ENCODE measurements at places on chromosomes 6 and 20.

DNA sequence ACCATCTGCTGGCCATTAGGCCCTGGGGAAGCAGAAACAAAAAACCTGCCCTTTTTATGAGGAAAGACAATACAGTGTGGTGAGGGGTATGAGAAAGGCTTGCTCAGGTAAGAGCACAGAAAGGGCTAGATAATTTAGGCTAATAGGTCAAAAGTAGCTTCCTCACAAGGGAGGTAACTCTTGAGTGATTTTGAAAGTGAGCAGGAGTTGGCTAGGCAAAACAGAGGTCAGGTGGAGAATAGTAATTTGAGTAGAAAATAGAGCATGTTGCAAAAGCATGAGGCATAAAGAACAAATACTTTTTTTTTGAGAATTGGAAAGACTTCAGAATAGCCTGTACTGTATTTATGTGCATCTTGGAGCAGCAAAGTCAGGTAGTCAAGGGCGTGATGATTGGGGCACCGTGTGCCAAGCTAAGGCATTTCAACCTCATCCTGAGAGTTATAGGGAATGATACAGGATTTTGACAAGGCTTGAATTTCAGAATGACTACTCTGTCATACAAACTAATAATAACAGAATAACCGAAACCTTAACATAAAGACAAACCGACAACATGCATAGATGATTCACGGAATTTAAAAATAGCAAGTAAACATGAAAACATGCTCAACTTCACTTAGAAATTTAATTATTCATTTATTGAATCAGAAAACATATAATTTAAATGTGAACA lies 123.0 kb upstream of the ENPP5 start:
- no peak for DNase-seq

DNA sequence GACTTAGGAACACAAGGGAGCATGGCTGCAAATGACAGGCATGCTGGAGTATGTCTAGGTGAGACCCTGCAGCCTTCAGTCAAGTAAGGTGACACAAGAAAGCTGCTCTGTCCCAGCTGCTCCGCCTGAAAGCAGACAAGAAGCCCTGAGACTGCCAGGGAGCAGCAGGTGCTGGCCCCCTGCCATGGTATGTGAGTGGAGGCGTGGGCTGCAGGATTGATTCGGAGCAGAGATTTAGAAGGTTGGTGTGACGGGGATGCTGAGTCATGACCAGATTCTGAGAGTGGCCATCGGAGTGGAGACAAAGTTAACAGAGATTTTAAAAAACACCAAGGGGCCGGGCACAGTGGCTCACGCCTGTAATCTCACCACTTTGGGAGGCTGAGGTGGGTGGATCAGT lies 17.8 kb downstream of the LRP11 start:
- no peak for DNase-seq

- DNase-seq, result no peak
Observed at GRCh38 chr20:50366270-50367103, 143.7 kb upstream of the PTPN1 start.

- DNase-seq, result no peak
Observed at GRCh38 chr6:149284904-149285303, 32.6 kb upstream of the TAB2 start.

DNA sequence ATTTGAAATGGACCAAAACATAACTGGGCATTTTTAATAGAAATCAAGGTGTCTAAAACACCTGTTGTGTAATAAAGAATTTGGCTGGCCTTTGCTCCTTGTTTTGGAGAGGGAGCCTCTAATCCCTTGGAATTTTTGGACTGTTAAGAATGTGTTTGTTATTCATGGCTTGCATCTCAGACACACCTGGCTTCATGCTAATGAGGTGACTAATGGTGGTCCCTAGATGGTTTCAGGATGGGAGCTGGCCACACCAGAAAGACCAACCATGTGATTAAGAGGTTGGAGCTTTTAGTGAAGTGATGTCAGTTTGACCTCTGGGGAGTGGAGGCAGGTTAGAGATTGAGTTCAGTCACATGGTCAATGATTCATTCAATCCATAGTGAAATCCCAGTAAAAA lies 328.4 kb downstream of the DHX35 start:
- no peak for DNase-seq

DNA sequence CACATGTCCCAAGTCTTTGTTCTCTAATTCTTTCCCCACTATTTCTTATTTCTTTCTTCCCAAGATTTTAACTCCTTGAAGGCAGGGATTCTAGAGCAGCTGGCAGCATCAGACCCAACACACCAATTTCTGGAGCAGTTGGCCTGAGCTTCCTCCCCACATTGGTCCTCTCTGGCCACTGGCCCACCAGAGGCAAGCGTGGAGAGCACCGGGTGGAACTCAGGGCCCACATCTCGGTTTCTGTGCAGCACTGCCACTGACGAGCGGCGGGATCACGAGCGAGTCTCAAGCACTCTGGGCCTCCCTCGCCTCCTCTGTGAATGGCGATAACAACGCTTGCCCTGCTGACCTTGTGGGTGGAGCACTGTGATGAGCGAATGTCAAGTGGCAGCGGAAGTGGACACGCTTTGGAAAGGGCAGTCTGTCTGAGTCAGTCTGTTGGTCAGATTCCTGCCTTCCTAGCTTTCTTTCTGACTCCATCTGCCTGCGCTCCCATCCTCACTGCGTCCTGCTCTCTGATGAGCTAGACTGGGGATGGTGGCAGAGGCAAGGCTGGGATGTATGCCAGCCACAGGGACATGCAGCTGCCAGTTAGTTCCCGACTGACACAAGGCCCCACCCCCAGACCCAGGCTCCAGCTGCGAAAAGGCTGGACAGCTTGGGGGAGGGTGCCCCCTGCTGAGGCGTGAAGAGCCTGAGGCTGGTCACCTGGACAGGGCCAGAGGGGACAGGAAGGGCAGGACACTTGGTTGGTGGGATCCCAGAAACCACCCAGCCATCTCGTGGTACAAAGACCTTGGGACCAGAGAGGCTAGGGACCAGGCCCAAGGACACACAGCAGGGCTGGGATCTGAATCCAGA lies 4.5 kb upstream of the SPDEF start:
- DNase-seq, result no peak

- no peak for DNase-seq
Observed at GRCh38 chr6:121436274-121436857, 920 bp downstream of the GJA1 start.

GRCh38 chr6:170205126-170205525 lies 85.8 kb downstream of the DLL1 start:
- no peak for DNase-seq

DNA sequence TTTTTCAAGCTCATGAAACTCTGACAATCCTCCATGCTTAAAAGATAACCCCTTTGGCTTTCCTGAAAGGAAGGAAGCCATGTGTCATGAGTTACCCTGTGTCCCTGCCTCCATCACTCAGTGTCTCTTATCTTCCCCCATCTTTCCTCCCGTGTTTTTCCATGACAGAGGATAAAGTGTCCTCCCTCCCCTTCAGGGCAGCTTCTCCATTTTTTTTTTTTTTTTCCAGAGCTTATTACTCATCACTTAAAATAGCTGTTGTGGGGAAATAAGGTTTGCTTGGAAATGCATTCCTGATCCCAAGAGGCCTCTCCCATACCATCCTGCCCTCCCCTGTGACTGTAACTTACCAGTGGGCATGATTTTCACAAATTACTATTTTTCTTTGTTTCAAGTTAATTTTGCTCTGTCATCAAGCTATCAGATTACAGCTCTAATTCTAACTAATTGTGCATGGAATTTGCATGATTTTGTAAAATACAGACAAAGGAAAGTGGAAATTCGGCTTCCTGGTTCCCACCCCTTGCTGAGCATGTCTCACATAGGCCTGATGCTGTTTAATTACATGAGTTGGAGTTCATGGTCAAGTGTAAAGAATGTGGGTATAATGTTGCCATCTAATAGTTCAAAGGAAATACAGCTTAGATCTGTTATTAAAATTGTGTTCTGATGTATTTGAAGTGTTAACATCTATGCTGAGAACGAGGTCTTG lies 614.5 kb upstream of the FLRT3 start:
- no peak for DNase-seq

DNA sequence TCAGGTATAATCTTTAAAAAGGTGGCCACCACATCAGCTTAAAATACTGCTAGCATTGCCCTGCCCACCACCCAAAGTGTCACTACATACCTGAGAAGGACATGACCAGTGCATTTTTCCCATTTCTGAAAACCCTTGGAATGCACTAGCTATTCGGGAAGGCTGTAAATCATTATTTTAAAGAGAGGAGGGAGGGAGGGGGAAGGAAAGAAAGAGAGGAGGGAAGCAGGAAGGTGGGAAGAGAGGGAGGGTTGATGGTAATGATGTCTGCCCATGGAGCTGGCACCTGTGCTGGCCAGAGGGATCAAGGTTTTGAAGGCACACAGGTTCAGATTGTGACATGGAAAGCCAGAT lies 32.4 kb downstream of the VAPB start:
- no peak for DNase-seq

GRCh38 chr6:151242420-151242861 lies 2.7 kb downstream of the AKAP12 start:
- DNase-seq, result no peak

DNA sequence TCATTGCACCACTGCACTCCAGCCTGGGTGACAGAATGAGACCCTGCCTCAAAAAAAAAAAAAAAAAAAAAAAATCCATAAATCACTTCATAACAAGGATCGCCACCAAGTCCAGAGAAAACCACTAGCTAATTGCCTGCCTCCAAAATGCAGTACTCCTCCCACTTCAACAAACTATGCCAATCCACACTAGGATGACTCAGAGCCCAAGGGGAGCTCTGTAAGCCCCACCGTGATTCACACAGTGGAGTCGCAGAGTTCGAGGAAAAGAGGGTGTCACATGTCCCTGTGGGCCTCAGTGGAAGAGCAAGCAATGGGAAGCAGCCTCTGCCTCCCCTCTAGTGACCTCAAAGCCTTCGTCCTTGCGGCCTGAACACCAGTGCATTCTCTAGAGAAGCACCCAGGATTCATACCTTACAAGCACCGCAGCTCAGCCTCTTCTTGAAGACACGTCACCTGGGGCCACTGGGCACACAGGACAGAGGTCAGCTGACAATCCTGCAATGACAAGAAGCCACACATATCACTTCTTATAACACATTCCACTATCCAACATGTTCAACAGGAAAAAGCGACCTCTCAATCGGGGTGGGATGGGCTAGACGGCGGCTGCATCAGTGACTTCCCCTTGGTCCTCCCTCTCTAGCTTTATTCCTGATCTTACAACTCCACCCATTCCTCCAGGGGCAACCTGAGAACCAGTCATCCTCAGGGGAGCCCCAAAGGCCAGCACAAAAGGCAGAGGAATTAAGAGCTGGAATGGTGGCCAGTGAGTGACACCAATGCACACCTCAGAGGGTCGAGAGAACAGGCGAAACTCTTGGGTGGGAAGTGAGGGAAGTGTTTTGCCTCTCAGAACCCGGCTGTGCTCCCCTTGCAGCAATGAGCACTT lies 8.9 kb downstream of the SNHG17 start:
- no peak for DNase-seq

DNA sequence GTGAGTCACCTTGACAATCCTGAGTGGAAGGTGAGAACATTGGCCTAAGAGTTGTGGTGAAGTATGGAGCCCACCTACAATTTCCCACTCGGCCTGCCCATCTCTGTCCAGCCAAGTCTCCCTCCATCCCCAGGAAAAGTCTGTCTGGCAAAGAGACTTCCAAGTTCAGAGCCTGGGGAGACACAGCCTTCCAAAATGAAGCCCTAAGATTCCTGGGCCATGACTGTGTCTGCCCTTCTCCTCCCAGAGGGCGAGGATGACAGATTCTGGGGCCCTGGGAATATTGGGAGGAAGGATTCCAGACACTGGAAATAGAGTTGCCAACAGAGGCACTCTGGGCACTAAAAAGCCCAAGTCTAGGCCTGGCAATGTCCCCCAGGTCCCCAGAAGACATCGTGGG lies 176.8 kb downstream of the NFATC2 start:
- no peak for DNase-seq

DNA sequence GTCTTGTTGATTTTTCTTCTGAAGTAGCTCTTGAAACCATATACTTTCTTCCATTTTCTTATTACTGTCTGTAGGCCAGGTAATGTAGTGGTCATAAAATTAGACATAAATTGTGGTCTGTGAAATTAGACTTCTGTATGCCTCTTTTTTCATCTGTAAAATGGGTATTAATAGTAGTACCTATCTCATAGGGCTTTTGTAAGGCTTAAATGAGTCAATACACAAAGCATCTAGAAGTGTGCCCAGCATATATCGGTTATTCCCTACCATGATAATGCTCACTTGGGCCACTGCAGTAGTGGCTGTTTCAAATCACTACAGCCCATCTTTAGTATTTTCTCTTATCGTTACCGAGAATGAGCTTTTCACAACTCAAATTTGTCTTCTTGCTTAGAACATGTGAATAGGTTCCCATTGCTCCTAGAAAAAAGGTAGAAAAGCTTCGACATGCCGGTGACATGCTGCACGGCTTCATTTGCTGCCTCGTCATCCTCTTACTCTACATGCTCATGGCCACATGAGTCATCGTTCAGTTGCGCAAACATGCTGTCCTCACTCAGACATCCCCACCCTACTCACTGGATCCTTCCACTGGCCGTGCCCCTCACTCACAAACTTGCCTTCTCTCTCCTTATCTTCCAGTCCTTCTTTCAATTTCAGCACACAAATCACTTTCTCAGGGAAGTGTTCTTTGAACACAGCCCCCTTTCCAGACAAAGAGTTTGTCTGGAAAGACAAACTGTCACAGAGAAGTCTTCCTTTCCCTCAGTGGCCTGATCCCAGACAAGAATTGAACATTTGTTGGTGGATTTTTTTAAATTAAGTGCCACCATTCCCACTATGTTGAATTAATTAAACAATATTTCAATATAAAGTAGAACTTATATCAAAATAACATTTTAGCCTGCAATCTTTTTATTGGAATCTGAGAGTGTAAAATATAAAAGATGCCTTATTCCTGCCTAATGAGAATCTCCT lies 32.2 kb upstream of the ERVFRD-1 start:
- no peak for DNase-seq

- DNase-seq, result no peak
Observed at GRCh38 chr6:53426667-53427270, 78.0 kb upstream of the ELOVL5 start.

DNA sequence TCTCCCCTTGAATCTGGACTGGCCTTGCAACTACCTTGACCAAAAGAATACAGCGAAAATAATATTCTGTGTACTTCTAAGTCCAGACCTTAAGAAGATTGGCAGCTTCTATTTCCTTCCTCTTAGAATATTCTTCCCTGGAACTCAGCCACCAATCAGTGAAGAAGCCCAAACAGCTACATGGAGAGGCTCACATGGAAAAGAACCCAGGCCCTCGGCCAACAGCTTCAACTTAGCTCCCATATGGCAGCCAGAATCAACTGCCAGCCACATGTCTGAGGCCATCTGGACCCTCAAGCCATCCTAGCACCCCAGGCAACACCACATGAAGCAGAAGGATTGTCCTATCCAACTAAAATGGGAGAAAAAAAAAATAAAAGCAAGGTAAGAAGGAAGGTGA lies 178.8 kb downstream of the IBTK start:
- DNase-seq, result no peak
